ENCODE measurements at places on chromosomes 7 and 10. TPM values are rescaled to one million over a fixed set of nuclear protein-coding genes. Genes with fewer than 3 reads are reported as not detected.

- no peak for DNase-seq
Observed at GRCh38 chr7:39075210-39075609, 97.5 kb downstream of the POU6F2 start.

DNA sequence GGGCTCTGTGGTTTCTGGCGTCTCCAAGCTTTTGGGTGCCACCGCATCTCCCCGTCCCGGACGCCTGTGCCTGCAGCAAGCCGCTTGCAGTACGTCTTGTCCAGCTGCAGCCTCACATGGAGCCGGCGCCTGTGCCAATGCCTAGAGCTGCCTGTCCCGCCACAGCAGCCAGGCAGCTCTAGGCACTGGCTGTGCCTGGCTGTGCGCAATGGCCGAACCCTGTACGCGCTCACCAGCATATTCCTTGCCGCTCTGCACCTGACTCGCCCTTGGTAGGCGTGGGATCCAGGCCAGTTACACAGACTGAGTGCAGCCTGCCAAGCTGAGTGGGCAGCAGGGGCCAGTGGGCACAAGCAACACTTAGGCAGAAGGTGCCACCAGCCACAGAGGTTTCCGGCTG is 381.2 kb upstream of the SORCS1 start:
- DNase-seq = no peak

GRCh38 chr10:80320377-80320776 is 30.9 kb upstream of the MAT1A start:
- no peak for DNase-seq

DNA sequence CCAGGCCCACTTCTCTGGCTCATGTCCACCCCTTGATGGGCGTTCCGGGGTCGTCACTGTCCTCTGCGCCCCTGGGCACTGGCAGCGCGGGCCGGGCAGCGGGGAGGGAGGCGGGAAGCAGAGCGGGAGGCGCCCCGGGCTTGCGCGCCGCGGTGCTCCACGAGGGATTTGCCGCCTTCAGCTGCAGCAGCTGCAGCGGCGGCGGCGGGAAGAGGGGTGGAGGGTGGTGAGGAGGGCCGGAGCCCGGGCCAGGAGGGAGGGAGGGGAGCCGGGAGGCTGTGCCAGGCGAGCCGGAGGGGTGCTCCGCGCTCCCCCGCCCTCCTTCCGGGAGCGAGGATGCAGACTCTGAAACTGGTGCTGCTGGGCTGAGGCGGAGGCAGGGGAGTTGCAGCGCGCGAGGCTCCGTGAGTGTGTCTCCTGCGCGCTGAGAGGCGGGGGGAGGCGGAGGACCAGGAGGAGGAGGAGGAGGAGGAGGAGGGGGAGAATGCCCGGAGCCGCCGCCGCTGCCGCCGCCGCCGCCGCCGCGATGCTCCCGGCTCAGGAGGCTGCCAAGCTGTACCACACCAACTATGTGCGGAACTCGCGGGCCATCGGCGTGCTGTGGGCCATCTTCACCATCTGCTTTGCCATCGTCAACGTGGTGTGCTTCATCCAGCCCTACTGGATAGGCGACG is at the start of gene LHFPL3:
LHFPL3 (plus strand) TSS at position 308 of the 674 bp plus-strand sequence.
- DNase-seq = no peak

DNA sequence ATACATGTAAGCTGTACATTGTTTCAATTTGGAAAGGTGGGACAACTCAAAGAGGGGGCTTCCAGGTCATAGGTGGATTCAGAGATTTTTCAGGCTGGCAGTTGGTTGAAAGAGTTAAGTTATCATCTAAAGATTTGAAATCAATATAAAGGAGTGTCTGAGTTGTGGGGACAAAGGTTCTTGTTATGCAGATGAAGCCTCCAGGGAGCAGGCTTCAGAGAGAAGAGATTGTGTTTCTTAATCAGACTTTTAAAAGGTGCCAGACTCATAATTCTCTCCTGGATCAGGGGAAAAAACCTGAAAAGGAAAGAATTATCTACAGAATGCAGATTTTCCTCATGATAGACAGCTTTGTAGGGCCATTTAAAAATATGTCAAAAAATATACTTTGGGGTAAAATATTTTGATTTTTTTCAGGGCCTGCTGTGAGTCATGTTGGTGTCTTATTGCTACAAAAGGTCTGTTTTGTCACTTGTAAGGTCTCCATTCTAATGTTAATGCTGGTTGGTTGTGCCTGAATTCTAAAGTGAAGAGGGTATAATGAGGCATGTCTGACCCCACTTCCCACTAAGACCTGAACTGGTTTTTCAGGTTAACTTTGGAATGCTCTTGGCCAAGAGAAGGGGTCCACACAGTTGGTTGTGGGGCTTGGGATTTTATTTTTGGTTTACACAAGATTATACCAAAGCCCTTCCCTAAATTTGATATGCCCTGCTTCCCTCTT is 52.7 kb upstream of the PRSS1 start:
- no peak for DNase-seq

- DNase-seq = peak; percentile 41
Observed at GRCh38 chr10:7788639-7789286, 786 bp downstream of the ATP5F1C start.

GRCh38 chr7:37371755-37372154 is 76.9 kb downstream of the ELMO1 start:
- DNase-seq = no peak

VWDE gene
- not detected for total RNA-seq

LOXL4 gene
- not detected for total RNA-seq

TMEM72 gene
- not detected for total RNA-seq

ADAM8 gene
- total RNA-seq = 17.6 TPM

ANKRD2 gene
- not detected for total RNA-seq
